ENCODE measurements at places on chromosomes 5 and 9. TPM values are rescaled to one million over a fixed set of nuclear protein-coding genes. Genes with fewer than 3 reads are reported as not detected.

- DNase-seq, result no peak
Observed at GRCh38 chr9:93378276-93378675, 73.2 kb upstream of the FAM120A start.

DNA sequence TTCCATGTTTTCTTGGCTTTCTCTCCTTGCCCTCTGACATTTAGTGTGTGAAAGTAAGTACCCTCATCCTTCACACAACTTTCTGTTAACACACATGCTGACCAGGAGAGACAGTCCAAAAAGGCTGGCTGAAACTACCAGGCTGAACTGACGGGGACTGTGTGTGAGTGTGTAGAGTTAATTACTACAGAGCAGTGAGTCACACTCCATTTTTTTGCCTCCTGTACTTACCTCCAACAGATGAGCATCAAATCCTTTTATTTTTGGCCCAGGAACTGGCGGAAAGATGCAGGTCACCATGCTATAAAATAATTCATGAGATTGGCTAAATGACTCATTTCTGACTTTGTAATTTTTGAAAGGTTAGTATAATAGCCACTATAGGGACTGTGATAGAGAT, 20.2 kb upstream of the AGXT2 start:
- no peak for DNase-seq

DNA sequence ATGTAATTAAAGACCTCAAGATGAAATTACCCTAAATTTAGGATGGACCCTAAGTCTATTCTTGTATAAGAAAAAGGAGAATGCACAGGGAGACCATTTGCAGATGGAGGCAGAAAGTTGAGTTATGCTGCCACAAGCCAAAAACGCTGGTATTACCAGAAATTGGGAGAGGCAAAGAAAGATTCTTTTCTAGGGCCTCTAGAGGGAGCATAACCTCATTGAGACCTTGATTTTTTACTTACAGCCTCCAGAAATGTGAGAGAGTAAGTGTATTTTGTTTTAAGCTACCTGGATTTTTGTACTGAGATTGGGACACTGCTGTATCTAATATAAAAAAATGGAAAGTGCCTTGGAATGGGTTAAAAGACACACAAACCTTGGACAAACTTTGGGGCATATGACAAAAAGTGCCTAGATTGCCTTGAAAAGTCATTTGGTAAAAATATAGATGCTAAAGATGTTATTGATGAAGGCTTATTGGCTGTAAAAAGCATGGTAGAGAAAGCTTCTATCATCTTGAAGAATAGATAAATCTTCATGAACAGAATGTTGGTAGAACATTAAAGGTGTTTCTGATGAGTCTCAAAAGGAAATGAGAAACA, 174.7 kb upstream of the PRDM9 start:
- DNase-seq, result peak; percentile 31

GRCh38 chr9:16031971-16032370, 479.1 kb downstream of the CCDC171 start:
- no peak for DNase-seq

GRCh38 chr9:137953683-137954438, 76.3 kb downstream of the CACNA1B start:
- DNase-seq, result no peak

GRCh38 chr5:75522542-75522941, 10.9 kb downstream of the POLK start:
- no peak for DNase-seq

GRCh38 chr5:141623186-141623585, 4.4 kb upstream of the DIAPH1 start:
- no peak for DNase-seq

GRCh38 chr9:123548741-123549545, 192.9 kb downstream of the CRB2 start:
- DNase-seq, result no peak

GRCh38 chr9:134335486-134336220, 9.4 kb downstream of the RXRA start:
- no peak for DNase-seq

DNA sequence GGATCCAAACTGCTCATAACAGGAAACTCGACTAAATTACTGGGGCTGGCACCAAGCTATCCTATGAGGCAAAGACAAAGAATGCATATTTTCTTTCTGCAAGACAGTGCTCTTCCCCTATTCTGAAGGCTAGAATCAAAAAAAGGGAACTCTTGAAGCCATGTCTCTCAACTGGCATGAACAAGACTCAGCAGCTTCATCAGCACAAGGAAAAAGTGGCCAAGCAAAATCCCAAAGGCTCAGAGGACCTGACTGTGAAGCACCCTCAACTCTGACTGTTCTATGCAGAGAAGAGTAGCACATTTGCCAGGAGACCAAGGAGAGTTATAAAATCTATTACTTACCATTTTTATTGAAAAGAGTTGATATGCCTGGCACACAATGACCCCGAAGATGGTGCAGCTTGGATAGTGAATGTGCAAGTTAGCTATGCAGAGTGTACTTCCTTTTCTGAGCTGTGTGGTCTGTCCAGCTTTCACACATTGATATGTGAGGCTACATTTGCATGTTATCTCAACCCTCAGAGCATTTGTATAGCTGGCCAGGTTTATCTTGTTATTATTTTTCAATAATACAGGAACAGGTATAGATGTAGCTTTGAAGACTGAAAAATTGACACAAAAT, 51.0 kb upstream of the FYB1 start:
- DNase-seq, result no peak

DNA sequence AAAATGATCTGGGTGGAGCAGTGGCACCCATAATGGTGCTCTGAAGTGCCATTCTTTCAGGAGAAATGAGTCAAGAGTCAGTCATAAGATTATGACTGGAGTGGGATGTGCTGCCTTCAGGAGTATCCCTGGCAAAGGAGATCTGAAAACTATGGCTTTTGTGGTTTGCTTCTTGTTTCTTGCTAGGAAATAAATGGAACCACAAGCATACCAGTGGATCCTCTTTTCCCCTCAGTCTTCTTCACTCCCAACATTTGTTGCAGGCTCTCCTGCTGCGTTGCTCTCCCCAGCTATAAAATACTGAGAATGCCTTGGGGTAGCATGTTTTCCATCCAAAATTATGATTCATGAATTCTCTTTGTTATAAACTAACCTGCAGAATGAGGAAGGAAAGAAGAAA, 199.1 kb downstream of the NNT start:
- DNase-seq, result no peak

DNA sequence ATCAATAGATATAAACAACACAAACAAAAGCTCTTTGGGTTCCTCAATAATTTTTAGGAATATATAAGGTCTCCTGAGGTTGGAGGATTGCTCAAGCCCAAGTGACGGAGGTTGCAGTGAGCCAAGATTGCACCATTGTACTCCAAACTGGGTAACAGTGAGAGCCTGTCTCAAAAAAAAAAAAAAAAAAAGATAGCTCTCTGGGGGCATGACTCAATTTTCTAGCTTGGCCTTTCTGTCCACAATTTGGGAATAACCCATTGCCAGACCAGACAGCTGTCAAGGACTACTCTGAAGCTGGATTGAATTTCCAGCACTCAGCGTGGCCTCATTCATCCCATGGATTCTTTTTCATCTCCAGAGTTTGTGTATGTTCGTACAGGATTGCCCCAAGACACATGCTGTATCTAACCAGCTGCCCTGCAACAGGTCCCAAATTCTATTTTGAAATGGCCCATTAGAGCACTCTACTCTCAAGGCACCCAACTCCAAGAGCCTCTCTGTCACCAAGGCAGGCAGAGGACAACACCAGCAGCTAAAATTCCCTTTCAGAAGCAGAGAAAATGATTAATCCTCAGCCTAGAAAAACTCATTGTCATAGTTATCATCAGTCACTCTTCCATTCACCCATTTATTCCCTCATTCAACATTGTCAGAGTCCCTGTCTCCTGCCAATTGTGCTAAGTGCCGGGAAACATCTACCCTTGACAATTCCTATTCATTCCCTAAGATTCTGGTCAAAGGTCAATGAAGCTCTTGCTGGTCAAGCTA, 8.7 kb downstream of the FAM193B start:
- DNase-seq, result no peak

DNA sequence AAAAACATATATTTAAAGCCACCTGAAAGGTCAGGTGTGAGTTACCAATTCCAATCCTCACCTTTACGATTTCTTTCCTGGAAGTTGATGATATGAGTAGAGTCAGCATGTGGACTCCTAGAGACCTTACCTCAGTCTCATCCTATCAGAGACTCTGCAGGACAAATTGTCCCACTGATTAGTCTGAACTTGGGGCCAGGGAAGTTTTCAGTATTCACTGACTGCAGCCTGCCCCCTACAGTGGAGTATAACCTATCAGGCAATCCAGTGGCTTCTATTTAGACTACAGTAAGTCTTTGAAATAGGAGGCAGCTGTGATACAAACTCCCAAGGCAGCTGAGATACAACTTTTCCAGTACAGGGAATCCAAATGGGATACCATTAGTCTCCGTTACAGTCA, 449.4 kb upstream of the CDH10 start:
- DNase-seq, result no peak

- DNase-seq, result no peak
Observed at GRCh38 chr9:96217294-96217707, 84.7 kb downstream of the HSD17B3 start.

DNA sequence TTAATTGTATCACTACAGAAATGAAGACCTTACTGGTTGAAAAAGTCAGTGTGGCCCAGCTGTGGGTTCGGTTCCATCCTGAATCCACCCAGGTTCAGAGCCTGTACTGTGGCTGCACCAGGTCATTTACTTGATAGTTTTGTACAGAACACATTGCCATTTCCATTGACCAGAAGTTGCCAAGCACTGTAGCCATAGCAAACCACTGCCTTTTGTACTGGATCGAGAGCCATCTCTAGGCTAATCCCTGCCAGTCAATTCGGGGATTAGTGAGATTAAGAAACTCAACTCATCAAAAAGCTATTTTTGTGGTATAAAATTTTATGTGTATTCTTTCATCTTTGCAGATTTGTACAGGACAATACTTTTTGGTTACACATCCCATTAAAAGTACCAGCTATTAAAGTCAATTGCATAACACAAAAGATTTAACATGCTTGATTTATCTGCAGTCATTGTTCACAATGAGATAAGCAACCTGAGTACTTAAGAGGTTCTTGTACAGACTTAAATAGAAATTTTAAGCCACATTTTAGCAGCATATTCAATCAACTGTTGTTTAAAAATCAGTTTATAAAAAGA, 108.5 kb upstream of the OTULINL start:
- DNase-seq, result no peak

GRCh38 chr5:98709681-98710080, 63.8 kb upstream of the RGMB start:
- no peak for DNase-seq

DNA sequence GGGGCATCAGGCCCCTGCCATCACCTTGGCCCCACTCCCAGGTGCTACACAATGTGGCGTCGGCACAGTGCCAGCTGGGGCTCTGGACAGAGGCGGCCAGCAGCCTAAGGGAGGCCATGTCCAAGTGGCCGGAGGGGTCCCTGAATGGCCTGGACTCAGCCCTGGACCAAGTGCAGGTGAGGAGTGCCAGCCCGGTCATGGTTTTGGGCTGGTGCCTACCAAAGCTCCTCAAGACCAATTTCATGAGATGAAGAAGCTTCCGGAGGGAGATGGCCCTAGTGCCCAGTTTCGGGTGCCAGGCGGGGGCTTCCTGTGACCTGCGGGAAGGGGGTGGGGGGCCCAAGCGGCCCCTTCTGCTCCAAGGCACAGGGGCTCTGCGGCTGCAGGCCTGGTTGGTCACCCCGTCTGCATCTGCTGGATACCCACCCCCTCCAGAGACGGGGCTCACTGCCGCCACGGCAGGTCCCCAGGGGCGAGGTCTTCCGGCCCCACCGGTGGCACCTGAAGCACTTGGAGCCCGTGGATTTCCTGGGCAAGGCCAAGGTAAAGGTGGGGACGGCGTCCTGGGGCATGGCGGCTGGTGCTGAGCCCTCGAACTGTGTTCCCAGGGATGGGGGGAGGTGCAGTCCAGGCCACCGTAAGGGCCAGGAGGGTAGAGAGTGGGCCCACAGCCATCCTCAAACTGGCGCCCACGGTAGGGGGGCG, 5.8 kb downstream of the NOXA1 start:
- DNase-seq, result no peak

GRCh38 chr9:34674440-34674839, 12.0 kb upstream of the CCL27 start:
- no peak for DNase-seq

DNA sequence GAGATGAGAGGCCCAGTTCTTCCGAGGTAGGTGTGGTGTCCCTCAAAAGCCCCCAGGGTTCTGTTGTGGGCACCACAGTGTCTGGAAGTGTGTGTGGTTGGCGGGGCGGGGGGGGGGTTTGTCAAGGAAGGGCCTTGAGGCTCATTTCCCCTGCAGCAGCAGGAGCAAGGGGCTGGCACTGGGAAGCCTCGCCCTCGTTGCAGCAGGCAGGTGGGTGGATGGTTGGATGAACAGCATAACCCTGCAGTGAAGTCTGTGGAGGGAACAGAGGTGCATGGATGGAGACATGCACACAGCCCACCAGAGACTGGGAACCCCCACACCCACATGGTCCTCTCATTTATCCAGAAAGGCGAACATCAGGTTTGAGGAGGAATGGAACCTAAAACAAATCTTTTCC, 2.0 kb upstream of the SPATA31E1 start:
- DNase-seq, result no peak

- DNase-seq, result no peak
Observed at GRCh38 chr5:162026803-162027202, 40.8 kb upstream of the GABRG2 start.

DNA sequence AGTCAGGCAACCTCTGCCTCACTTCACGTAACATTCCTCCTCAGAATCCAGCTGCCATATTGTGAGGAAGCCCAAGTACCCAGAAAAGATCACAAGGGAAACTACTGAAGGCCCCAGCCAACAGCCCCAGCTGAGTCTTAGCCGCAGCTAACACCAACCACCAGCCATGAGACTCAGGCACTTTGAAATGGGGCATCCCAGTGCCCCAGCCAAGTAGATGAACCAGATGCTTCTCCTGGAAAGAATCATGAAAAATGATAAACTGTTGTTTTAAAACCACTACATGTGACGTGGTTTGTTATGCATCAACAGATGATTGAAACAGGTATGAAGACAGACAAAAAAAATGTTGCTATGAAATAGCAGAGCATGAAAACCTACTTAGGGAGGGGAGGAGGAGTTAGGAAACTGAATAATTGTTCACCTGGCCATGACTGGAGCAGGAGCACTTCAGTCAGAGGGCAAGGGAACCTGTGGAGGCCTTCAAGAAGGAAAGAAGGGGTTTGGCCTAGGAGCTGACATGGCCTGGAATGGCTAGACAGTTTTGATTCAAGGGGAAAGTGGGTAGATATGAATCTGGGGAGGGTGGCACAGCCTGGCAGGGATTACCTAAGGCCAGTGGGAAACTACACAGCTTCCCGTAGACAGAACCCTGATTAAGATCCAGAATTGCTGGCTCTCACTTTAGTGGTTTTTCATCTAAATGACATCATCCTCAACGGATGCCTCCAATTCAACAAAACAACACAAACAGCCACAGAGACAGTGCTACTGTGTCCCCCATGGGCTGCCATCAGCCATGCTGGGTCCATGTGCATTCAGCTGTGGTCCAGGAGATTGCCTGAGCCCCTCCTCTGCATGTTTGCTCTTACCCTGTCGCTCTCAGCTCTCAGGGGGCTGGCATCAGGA, 211.6 kb downstream of the SYK start:
- no peak for DNase-seq

The IL4 gene
- not detected for polyA plus RNA-seq

The BRINP1 gene
- 0.17 TPM for polyA plus RNA-seq

The PHYHD1 gene
- not detected for polyA plus RNA-seq

The PLPP7 gene
- not detected for polyA plus RNA-seq

The TRPM6 gene
- polyA plus RNA-seq, result 1.5 TPM

The IRX2 gene
- 0.67 TPM for polyA plus RNA-seq

The RAB3C gene
- not detected for polyA plus RNA-seq

The QRFP gene
- not detected for polyA plus RNA-seq

The PCDHB16 gene
- polyA plus RNA-seq, result 0.05 TPM

The FBN2 gene
- polyA plus RNA-seq, result 22.4 TPM

The SLC1A1 gene
- polyA plus RNA-seq, result 0.63 TPM
